Progenitor cell of endocrine pancreas (in vitro differentiated cells): ENCODE measurements at places on chromosomes 2 and 18. TPM values are rescaled to one million over a fixed set of nuclear protein-coding genes. Genes with fewer than 3 reads are reported as not detected.

DNA sequence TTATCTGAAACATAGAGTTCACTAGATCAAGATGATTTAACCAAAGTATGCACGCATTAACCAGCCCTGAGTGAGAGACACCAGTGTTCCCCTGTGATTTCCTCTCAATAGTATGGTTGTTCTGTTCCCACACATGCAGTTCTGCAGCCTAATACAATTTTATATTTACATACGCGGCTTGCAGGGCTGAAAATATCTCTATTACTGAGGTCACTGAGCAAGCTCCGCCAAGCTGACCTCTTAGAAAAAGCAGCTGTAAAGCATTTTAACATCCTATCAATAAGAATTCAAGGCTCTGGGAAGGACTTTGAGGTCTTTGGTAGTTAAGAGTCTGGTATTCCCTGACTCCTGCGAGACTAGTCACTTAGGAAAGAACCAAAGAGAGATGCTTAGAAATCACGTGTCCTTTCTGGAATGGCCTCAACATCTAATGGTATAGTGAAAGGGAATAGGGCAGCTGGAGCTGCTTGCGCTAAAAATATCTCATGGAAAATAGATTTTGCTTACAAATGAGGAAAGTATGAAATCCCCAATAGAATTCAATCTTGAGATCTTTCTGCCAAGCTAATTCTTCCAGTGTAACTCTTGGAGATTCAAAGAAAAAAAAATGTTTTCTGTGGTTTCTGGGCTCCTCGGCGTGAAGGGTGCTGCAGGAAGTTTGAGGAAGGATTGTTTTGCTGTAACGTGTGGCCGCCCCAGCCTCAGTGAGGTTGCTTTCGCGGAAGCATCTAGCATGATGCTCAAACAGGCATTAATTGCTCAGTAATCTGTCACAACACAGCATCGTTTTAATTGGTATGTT, 59.2 kb downstream of the DOCK10 start:
- no peak for DNase-seq

DNA sequence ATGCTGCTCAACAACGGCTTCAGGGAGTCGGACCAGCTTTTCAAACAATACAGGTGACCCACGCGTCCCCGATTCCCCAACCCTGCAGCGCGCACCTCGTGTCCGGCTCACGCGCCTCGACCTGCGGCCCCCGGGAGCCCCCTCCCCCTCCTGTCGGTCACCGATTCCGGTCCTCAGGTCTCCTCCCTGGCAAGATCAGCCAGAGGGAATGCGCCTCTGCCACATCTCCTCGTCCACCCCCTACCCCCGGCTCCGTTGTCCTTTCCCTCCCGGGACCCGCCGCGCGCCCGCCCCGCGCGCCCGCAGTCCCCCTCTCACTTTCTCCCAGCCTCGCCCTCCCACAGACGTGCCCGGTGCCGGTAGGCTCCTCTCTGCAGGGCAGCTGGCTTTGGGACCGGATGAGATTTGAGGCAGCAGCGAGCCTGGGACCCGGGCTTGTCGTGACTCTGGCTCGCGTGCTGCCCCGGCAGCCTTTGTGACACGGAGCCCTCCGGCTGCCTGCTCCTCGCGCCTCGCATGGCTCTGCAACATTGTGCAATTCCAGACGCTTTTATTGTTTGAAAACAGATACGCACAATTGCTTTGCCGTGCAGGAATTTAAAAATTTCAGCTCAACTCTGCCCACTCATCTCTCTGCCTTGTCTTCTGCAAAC, 558 bp downstream of the TTC39C start:
- DNase-seq = no peak

DNA sequence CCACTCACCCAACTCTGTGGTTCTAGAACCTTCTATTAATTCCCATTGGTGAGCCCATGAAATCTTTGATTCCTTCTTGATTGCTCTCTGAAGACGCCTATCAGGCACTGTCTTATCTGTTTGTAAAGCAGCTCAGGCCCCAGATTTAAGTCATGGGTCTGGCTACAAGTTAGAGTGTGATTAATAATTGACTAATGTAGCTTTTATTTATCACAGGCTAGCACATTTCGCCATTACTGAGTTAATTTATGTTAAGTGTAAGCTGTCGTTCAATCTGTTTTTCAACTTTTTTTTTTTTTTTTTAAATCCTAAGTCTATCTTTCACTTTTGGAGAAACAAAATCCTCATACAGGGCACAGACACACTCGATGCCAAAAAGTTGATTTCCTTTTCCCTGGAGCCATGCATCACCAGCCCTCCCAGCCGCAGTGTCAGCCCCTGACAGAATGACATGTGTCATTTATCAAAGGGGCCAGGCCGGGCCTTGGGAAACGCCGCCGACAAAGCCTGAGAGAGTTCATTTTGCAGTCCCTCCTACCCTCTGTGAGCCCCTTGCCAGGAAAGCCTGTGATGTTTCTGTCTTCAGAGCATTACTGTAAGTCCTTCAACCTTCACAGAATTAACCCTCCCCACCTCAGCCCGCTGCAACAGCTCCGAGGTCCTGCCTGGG, 15.8 kb downstream of the TSHZ1 start:
- DNase-seq = no peak

DNA sequence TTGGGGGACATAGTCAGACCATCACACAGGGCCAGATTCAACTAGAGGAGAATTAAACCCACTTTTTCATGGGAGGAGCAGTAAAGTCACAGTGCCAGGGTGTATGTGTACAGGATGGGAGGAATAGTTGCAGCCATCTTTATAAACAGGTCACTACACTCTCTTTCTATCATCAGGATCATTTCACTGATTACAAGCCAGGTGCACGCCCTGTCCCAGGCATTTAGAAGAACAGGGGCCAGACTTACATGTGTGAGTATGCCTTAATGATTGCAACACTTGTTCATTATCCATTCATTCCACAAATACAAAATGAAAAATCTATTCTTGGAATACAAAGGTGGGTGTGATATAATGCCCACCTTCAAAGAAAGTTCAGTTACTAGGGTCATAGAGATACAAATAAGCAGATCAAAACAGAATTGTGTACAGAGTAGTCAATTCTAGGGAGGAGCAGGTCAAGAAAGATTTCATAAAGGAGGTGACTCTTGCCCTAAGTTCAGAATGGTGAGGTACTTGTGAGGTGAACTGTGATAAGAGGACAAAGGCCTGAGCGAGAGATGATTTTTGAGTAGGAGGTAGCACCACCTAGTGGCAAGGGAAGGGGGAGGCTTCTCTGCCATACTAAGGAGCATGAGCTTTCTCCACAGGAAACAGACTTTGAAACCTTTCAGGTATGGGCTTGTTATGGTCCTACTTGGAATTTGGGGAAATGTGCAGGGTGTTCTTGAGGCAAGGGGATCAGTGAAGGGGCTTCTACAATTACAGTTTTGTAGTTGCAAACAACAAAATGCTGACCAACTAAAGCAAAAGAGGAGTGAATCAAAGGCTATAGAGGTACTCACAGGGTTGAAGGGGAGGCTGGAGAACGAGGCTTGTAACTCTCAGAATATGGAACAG, 156.3 kb downstream of the SUCLG1 start:
- DNase-seq = peak; percentile 35

GRCh38 chr2:99860720-99861375, 281.5 kb downstream of the AFF3 start:
- no peak for DNase-seq

SCN9A gene
- total RNA-seq = 23.5 and 23.7 TPM in 2 replicates

BIRC6 gene
- 98.0 and 98.6 TPM in 2 replicates for total RNA-seq

SPDYA gene
- total RNA-seq = 1.6 and 2.0 TPM in 2 replicates

TEX44 gene
- total RNA-seq = not detected in 2 replicates

PRSS56 gene
- total RNA-seq = not detected in 2 replicates
